WTC11 (cell line): ENCODE measurements at places on chromosomes 2 and 18. TPM values are rescaled to one million over a fixed set of nuclear protein-coding genes. Genes with fewer than 3 reads are reported as not detected.
A peak's percentile ranks its signal among the peaks of the same experiment; 100 is the strongest.

Gene MRPS5
- 60.4 to 70.3 TPM (median 62.2 TPM) in 3 replicates for total RNA-seq

GRCh38 chr2:238081150-238081549, 19.0 kb upstream of the ESPNL start:
- DNase-seq, result no peak
- H3K4me3 ChIP-seq, result no peak overlapping the region
- H3K36me3 ChIP-seq, result peaks cover 89% of the 10 kb centered on the region
- H3K27me3 ChIP-seq, result no peaks in the 10 kb centered on the region
- peaks cover 15% of the 10 kb centered on the region for H3K4me1 ChIP-seq

Gene IL37
- 0.30 to 0.48 TPM in 2 of 3 replicates, not detected in the other for total RNA-seq

DNA sequence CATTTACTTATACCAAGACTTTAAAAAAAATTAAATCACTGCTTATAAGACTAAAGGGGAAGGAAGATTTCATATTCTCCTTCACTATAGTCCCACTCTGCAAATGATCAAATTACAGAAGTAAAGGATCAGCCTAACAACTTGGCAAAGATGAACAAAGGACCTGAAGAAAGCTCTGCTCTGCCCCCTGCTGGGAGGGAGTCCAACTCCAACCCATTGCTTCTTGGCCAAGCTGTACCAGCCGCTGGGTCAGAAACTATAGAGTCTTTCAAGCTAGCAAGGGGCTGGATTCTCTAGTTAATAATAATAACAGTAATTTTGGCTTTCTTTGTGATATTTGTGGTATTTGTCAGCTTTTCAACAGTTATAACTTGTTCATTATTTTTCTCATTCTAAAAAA, 927.0 kb upstream of the CRIM1 start:
- peak; percentile 78 for DNase-seq
- 0 out of 2 replicates have a peak, but pooled peaks cover 4% of the 10 kb centered on the region for H3K4me1 ChIP-seq
- peaks cover 2% of the 10 kb centered on the region; the same call in 1 of the 2 replicates for H3K36me3 ChIP-seq
- H3K27ac ChIP-seq, result no peak overlapping the region
- H3K4me3 ChIP-seq, result no peak overlapping the region
- H3K27me3 ChIP-seq, result no peaks in the 10 kb centered on the region

GRCh38 chr2:197613509-197613987, 61.8 kb downstream of the RFTN2 start:
- peaks cover 14% of the 10 kb centered on the region; the same call in 1 of the 2 replicates for H3K36me3 ChIP-seq
- H3K4me1 ChIP-seq, result peaks cover 39% of the 10 kb centered on the region
- no peak overlapping the region for H3K27ac ChIP-seq
- peaks cover 28% of the 10 kb centered on the region for H3K27me3 ChIP-seq
- no peak for DNase-seq

- H3K36me3 ChIP-seq, result peaks cover 6% of the 10 kb centered on the region
- H3K27ac ChIP-seq, result peak overlapping the region; percentile 85
- H3K4me3 ChIP-seq, result peak overlapping the region; percentile 24
- peaks cover 41% of the 10 kb centered on the region for H3K4me1 ChIP-seq
- H3K27me3 ChIP-seq, result no peaks in the 10 kb centered on the region
- no peak for DNase-seq
Observed at GRCh38 chr2:202418511-202418910, 42.4 kb downstream of the BMPR2 start.

DNA sequence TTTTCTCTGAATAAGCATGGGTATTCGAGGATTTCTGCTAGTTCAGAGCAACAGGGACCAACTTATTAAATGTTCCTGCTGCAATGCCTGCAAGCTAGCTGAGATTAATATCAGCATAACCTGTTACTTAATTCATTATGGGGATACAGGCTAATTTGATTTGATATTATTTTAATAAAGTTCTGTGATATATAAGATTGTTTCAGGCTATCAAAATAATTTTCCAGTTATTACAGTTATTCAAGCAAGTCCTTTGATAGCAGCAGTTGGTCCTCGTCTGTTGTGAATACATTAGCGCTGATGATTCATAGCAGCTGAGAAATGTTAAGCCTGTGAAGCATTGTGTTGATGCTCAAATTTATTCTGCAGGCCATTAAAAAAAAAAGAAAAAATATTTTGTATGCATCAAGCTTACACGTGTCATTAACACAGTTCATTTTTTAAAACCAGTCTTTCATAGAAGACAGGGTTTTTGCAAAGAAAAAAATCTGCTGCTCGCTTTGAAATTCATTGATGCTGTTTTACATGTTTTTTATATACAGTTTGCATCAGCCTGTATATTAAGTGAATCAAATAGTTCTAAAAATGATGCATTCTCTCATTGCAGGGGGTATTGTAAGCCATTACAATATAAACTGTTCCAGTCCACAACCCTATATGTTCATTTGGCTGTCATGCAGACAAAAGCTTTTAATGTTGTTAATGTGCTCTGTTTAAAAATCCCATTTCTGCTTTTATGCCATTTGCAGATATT, 482.5 kb downstream of the BCL11A start:
- no peak for DNase-seq
- H3K36me3 ChIP-seq, result no peaks in the 10 kb centered on the region
- H3K27ac ChIP-seq, result no peak overlapping the region
- no peak overlapping the region for H3K4me3 ChIP-seq
- peaks cover 14% of the 10 kb centered on the region for H3K4me1 ChIP-seq

- H3K4me3 ChIP-seq, result no peak overlapping the region
- no peak overlapping the region for H3K27ac ChIP-seq
- H3K4me1 ChIP-seq, result peaks cover 14% of the 10 kb centered on the region
- no peaks in the 10 kb centered on the region for H3K36me3 ChIP-seq
Observed at GRCh38 chr2:142533177-142533576, 344.3 kb upstream of the KYNU start.

DNA sequence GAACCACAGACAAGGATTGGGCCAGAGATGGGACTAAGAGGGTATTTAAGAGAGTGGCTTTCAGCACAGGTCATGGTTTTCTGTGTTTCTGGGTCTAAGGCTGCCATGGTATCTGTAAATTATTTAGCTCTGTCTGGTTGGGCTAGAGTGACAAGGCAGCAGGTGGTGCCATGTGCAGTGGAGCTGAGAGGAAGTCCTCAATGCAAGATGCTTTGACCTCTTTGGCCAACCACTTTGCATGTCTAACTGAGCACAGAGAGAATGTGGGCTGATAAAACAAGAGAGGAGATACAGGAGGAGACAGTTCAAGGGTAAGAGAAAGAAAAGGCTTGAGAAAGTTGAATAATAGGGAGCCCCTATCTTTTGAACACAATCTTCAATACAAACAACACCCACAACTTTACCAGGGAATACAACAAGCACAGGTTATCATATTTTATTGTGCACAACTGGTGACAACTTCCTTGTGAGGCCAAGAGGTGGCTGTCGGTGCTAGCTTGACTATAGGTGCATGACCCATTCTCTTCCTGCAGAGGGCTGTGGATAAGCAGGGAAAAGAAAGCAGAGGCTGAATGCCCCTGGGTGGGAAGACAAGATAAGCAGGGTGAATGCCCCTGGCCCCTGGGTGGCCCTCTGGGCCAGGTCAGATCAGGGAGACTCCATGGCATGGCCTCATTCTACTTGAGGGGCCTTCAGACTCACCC, 12.3 kb downstream of the FLACC1 start:
- DNase-seq, result no peak
- H3K4me1 ChIP-seq, result peaks cover 7% of the 10 kb centered on the region
- no peaks in the 10 kb centered on the region for H3K27me3 ChIP-seq
- H3K4me3 ChIP-seq, result no peak overlapping the region
- H3K36me3 ChIP-seq, result no peaks in the 10 kb centered on the region

DNA sequence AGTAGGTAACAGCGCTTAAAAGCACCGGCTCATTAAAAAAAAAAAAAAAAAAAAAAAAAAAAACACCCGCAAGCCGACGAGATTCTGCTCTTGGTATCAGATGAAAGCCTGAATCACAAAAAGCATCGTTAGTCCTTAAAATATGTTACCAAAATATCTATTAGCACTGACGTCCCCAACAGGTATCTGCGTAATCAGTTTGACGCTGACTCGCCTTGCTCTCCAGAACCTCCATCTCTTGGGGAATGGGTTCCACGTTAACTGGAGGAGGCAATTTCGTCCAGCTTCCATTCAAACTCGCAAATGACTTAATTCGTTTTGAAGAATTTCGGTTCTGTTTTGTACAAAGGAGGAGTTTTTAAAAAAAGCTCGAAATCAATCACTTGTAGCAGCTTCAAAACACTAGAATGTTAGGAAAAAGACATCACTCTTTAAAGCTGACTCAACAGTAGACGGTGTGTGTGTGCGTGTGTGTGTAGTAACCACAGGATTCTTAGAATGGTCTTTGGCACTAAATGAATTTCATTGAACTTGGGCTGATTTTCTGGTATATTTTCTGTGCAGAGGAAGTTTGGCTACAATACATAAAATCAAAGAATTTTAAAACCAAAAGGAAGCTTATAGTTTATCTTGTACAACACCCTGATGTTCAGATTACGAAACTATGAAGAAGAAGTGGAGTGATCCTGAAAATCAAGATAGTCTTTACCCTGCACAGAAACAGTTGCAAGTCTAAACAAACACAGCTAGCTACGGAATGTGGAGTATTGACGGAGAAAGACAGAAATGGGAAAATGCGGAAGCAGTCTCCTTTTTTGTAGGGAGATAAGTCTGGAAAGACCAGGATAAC, 1.1 kb upstream of the PGAP1 start:
- peaks cover 5% of the 10 kb centered on the region for H3K27me3 ChIP-seq
- peak overlapping the region; percentile 98 for H3K4me3 ChIP-seq
- H3K4me1 ChIP-seq, result peaks cover 24% of the 10 kb centered on the region
- no peak for DNase-seq
- no peaks in the 10 kb centered on the region for H3K36me3 ChIP-seq

GRCh38 chr2:230793572-230794359, 71.0 kb upstream of the ITM2C start:
- H3K36me3 ChIP-seq, result peaks cover 38% of the 10 kb centered on the region
- no peak for DNase-seq
- no peaks in the 10 kb centered on the region for H3K27me3 ChIP-seq
- peak overlapping the region; percentile 82 for H3K27ac ChIP-seq

Gene TRIM43
- total RNA-seq, result 0.11 TPM in 1 of 3 replicates, not detected in the others

Gene TLX2
- 0.18 to 0.39 TPM (median 0.26 TPM) in 3 replicates for total RNA-seq

DNA sequence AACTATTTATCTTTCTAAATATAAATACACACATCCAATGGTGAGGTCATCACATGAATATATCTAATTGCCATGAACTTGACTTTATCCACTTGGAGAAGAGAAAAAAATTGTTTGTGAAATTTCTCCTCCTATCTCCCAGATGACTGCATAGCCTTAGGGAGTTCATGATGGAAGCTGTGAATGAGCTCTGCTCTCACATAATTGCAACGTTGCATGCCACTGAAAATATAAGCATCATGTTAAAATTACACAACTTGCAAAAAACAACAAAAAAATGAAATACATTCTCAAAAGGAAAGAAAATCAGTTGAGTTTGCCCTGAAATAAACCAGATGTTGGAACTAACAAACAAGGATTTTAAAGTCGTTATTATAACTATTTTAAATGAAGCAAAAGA, 50.6 kb upstream of the OSR1 start:
- H3K4me3 ChIP-seq, result no peak overlapping the region
- H3K27me3 ChIP-seq, result no peaks in the 10 kb centered on the region
- no peaks in the 10 kb centered on the region for H3K36me3 ChIP-seq

DNA sequence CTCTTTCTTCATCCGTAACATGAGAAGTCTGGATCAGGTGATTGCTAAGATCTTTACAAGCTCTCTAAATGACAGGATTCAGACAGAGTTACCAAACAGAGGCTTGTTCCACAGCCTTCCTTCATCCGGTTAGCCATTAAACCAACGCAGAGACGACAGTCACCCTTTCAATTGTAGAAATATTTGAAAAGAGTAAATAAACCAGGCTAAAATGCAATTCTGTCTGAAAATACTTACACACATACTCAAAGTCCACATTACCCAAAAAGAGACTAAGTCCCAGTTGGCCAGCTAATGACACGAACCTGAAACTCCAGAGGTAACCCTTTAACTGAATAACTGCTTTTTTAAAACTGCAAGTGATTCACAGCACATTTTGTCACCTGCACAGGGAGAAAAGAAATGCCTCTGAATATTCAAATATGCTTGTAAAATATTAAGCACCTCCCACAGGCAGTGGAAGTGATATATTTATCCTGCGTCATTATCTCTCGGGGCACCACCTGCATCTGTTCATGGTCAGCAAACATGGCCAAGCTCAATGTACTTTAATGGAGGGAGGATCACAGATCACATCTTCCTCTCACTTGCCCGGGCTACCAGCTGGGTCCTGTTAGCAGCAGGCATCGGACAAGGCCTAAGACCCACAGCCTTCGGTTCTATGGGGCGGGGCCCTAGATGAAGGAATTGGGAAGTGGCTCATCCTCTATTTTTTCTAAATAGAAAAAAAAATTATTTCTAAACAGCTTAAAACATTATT, 38.8 kb upstream of the DNER start:
- no peak overlapping the region for H3K27ac ChIP-seq
- DNase-seq, result no peak
- H3K4me3 ChIP-seq, result no peak overlapping the region
- no peaks in the 10 kb centered on the region for H3K27me3 ChIP-seq

GRCh38 chr2:165827921-165828276, 33.9 kb upstream of the GALNT3 start:
- H3K4me1 ChIP-seq, result no peaks in the 10 kb centered on the region
- no peak overlapping the region for H3K4me3 ChIP-seq
- no peak overlapping the region for H3K27ac ChIP-seq
- H3K27me3 ChIP-seq, result no peaks in the 10 kb centered on the region
- no peaks in the 10 kb centered on the region for H3K36me3 ChIP-seq
- DNase-seq, result no peak

Gene TMEM163
- total RNA-seq, result 0.94 to 1.6 TPM (median 1.2 TPM) in 3 replicates

GRCh38 chr18:48861181-48861708, 89.5 kb downstream of the SMAD7 start:
- no peak for DNase-seq
- H3K4me1 ChIP-seq, result peaks cover 30% of the 10 kb centered on the region
- H3K36me3 ChIP-seq, result no peaks in the 10 kb centered on the region
- no peak overlapping the region for H3K27ac ChIP-seq
- no peaks in the 10 kb centered on the region for H3K27me3 ChIP-seq

Gene PLGLB2
- total RNA-seq, result 0.15 to 0.41 TPM (median 0.37 TPM) in 3 replicates

GRCh38 chr2:200695191-200695590, 109.4 kb downstream of the AOX1 start:
- H3K36me3 ChIP-seq, result no peaks in the 10 kb centered on the region
- H3K27ac ChIP-seq, result no peak overlapping the region

DNA sequence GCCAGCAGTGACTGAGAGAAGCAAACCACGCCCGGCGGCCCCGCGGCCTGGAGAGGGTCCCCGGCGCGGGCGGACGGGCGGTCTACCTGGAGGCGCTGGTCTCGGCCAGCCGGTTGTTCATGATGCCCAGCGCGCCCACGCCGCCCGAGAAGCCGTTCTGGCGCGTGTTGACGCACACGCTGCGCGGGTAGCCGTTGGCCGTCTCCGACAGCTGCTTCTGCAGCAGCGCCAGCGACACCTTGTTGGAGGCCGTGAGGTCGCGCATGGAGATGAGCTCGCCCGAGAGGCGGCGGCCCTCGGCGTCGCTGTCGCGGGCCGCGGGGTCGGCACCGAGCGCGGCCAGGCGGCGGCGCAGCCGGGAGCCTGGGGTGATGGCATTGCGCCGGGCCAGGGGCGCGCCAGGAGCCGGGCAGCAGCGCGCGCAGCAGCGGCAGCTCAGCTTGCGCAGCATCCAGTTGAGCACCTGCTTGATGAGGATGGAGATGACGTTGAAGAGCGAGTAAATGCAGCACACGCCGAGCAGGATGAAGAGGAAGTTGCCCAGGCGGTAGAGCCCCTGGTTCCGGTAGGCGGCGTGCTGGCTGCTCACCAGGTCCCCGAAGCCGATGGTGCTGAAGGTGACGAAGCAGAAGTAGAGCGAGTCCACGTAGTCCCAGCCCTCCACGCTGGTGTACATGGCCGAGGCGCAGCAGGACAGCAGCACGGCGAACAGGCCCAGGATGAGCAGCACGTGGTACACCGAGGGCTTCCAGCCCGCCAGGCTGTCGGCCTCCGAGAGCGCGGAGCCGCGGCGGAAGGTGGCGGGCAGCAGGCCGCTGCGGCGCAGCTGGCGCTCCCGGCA, 118.1 kb downstream of the MSH2 start:
- H3K27me3 ChIP-seq, result peaks cover 3% of the 10 kb centered on the region; the same call in 1 of the 2 replicates
- H3K36me3 ChIP-seq, result 0 out of 2 replicates have a peak, but pooled peaks cover 5% of the 10 kb centered on the region
- H3K27ac ChIP-seq, result no peak overlapping the region
- H3K4me1 ChIP-seq, result peaks cover 21% of the 10 kb centered on the region
